ENCODE measurements at places on chromosomes 4 and X. TPM values are rescaled to one million over a fixed set of nuclear protein-coding genes. Genes with fewer than 3 reads are reported as not detected.

DNA sequence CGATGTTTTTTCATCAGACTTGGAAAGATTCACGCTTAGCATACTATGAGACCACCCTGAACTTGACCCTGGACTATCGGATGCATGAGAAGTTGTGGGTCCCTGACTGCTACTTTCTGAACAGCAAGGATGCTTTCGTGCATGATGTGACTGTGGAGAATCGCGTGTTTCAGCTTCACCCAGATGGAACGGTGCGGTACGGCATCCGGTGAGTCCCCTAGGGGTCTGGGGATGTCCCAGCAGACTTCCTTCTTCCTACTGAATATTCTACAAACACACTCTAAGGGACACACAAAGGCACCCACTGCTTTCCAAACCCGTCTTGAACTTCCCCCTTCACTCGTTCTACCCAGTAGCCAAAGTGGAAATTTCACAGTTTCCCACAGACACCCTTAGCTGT lies 9.3 kb downstream of the GABRQ start:
- DNase-seq = no peak

GRCh38 chr4:151013491-151013890 lies 1.6 kb downstream of the LRBA start:
- DNase-seq = no peak

GRCh38 chr4:99461623-99462401 lies 26.7 kb upstream of the ADH7 start:
- no peak for DNase-seq

- DNase-seq = no peak
These were observed 64.3 kb downstream of the ZFYVE28 start for GRCh38 chr4:2354118-2354517.

- DNase-seq = no peak
These were observed 1.0 kb downstream of the RASGEF1B start for GRCh38 chr4:81470456-81471297.

DNA sequence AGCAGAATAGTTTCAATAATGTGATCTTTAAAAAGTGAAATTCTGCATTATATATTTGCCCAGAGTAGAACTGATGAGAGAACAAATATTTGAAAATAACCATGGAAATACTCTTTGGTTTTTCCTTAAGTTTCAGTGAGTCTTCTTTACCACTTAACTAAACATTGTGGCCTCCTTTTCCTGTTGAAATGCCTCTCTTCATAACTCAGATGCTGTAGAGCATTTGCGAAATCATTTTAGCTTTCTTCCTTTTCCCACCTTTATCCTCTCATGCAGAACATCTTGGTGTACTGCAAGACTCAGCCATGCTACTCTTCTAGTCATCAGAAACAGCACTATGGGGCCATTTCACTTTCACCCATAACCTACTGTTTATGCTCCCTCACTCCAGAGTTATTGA lies 48.2 kb downstream of the CASK start:
- DNase-seq = peak; percentile 65

GRCh38 chr4:179624768-179625181 lies 2182.5 kb upstream of the AGA start:
- DNase-seq = peak; percentile 89

DNA sequence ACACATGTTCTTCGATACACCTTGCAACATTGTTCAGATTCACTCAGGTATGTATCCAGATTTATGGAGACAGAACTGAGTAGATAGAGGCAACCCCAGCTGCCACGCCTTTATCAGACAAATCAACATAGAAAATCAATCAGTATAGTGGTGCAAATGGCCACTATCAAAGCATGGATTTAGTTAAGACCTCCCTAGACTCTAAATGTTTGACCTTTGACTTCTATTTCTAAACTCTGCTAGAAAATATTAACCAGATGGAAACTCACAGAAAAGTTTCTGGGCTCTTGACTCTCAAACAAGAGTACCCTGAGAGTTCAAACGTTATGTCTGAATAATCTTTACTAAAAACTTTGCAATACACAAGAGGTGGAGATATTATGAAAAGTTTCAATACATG lies 411.5 kb downstream of the IQCM start:
- DNase-seq = no peak

DNA sequence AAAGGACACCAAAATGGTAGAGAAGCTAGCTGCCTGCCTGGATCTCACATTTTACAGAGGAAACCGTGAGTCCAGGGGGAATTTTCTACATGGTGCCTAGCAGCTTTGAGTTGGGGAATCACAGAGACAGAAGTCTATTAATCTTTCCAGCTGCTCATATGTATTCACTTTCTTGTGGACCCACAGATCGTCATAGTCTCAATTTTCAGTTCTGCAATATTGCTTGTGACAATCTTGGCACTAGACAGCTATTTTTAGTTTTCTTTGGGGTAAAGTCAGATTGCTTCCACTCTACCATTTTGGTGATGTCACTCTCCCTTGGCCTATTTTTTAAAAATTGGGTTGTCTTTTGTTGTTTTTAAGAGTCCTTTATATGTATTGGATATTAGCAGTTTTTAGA lies 233.4 kb upstream of the STK26 start:
- DNase-seq = no peak

DNA sequence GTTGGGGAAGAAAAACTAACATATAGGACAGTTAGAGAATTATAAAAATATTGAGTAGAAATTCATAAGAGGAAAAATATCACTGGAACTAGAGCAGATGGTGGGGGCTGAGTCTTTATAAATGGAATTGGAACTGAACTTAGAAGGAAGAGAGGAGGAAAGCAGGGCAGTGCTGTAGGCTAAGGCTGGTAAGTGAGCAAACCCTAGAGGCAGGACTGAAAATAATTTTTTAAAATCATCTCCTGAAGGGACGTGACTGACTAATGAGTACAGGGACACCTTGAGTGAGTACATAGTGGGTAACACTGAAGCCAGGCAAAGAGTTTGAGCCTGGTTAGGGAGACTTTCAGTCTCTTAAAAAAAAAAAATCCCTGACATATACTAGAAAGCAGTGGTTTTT lies 63.3 kb downstream of the GALNT7 start:
- DNase-seq = peak; percentile 18

GRCh38 chr4:110970642-110971041 lies 347.8 kb upstream of the PITX2 start:
- DNase-seq = peak; percentile 45

- no peak for DNase-seq
These were observed 92.6 kb downstream of the TSPAN5 start for GRCh38 chr4:98565681-98566301.

GRCh38 chr4:100935090-100935489 lies 412.2 kb downstream of the PPP3CA start:
- peak; percentile 2 for DNase-seq

- no peak for DNase-seq
These were observed 7.9 kb upstream of the ADAM29 start for GRCh38 chr4:174910271-174910670.

DNA sequence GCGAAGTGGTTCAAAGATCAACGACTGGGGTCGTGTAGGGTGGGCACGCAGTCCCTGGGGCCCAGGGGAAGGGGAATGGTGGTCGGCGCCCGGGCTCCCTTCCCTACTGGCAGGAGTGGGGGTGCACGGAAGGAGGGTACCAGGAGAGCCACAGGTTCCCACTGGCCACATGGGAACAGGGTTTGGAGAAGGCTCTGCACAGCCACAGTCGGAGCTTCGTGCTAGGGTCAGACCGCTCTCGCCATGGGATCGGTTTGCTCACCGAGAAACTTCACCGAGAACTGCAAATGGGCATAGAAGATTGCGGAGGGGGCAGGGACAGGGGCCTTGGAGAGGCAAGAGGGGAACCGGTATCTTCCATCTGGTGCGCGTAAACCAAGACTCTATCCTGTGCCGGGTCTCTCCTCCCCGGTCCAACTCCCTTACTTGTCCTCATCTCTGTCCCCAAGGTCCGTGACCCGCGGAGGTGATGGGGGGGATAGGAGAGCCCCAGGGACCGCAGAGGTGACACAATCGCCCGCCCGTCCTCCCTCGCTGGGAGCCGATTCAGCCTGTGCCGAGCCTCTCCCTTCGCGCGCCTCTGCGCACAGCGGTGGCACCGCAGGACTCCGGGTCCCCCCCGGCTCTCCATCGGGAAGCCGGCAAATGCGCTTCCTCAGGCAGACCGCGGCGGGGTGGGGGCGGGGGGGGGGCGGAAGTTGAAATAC lies 1.0 kb downstream of the SCD5 start:
- DNase-seq = peak; percentile 34

GRCh38 chr4:73414936-73415271 lies 10.8 kb downstream of the ALB start:
- no peak for DNase-seq

- no peak for DNase-seq
These were observed 465 bp downstream of the HNRNPH2 start for GRCh38 chrX:101408532-101408841.

- DNase-seq = no peak
These were observed 4.2 kb upstream of the SLBP start for GRCh38 chr4:1716065-1716945.

DNA sequence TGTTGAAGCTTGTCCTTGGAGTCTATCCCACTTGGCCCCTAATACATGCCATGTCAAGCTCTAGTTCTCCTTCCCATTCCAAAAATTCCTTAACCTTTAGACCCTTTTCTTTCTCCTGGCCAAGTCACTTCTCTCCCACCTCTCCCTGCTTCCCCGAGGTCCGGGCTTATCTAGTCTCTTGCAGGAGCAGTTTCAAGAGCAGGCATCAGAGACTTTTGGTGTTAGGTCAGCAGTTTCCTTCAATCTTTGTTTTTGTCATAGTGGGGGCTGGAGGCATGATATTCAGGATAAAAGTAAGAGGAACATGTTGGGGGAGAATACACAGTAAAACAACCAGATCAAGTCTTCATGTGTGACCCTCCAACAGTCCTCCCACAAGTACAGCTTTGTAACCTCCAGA lies 11.5 kb upstream of the IDS start:
- DNase-seq = no peak

GRCh38 chr4:31995943-31996901 lies 1276.1 kb downstream of the PCDH7 start:
- no peak for DNase-seq

DNA sequence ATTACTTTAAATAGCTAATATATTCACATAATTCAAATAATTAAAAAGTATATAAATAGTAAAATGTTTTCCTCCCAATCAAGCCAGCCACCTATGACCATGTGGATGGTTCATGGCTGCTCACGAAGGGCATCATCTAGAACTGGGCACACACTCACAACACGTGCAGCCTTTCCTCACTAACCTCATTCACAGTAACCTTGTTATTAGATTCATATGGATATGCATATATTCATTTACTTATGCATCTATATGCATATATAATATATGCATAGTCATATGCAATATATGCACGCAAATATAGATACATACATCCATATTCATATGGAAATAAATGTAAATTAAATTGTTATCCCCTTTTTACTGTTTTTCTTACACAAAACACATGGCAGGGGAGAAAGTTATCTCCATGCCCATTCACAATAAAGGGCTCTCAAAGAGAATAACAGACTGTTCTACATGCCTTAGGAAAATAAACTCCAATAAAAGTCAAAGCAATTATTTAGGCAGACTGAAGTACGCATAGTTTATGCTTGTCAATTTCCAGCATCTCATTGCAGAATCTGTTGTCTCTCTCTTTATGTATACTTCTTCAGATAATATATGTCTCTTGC lies 163.9 kb upstream of the ADGRL3 start:
- no peak for DNase-seq

DNA sequence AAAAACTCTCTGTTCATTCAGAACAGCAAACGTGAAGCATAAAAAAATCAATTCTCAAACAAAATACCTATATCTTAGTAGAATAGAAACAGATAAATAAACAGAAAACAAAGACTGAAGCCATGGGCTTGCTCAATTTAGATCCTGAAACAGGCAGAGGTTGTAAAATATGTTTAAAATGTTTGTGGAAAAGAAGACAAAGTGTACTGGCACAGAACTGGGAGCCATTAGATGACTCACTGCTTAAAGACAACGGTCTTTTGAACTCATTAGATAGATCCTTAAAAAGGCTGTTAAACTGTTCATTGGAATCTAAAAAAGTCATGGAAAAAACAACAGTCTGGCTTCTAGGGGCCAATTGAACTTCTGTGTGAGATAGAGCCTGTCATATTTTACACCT lies 247.0 kb upstream of the NDST4 start:
- DNase-seq = no peak

GRCh38 chr4:109548655-109549054 lies 11.4 kb upstream of the MCUB start:
- DNase-seq = peak; percentile 92

DNA sequence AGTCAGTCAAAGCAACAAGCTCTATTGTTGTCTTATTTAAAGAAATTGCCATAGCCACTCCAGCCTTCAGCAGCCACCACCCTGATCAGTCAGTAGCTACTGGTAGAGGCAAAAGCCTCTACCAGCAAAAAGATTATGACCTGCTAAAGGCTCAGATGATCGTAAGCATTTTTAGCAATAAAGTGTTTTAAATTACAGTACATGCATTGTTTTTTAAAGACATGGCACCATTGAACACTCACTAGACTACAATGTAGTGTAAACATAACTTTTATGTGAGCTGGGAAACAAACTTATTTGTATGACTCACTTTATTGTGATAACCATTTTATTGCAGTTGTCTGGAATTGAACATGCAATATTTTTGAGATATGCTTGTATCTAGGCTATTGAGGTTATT lies 32.3 kb upstream of the DYNLT3 start:
- no peak for DNase-seq

DNA sequence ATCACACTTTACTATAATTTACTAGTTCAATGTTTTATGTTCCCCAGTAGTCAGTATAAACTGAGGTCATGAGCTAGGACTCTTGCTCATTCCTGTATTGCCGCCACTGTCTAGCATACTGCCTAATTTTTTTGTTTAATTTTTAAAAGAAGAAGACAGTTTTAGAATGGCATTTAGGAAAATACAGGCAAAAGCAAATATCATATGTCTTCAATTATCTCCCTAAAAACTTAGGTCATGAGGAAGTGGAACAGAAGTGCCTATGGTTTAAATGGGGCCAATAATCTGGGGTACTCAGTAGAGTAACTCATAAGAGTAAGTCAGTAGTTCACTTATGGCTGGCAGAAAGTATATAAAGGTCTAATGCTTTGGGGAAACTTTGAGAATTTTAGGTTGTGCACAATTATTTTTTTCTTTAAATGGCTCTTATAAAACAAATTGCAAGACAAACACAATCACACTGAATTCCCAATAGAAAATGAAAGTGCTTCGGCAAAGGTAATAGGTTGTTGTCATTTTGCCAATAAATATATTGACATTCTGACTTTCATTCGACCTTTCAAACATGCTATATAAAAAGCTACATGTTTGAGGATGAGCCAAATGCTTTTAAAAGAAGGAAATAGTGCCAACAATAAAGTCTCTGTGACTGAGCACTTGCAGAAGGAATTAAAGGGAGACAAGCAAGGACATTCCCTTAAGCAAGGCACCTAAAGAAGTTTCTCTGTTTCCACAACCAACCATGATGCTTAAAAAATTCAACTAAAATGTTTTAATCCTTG lies 390.1 kb downstream of the PDGFC start:
- DNase-seq = no peak

DUSP9 gene
- under 0.01 TPM for total RNA-seq

RNF128 gene
- 4.8 TPM for total RNA-seq

SOWAHB gene
- under 0.01 TPM for total RNA-seq

S100P gene
- total RNA-seq = not detected

QRFPR gene
- total RNA-seq = not detected

THAP6 gene
- 12.8 TPM for total RNA-seq

CSAG1 gene
- not detected for total RNA-seq

PABPC4L gene
- total RNA-seq = 0.72 TPM
